H9 (cell line): ENCODE measurements at places on chromosomes 13 and 19.

- no peak for DNase-seq
Observed at GRCh38 chr13:33227927-33228647, 57.5 kb downstream of the STARD13 start.

DNA sequence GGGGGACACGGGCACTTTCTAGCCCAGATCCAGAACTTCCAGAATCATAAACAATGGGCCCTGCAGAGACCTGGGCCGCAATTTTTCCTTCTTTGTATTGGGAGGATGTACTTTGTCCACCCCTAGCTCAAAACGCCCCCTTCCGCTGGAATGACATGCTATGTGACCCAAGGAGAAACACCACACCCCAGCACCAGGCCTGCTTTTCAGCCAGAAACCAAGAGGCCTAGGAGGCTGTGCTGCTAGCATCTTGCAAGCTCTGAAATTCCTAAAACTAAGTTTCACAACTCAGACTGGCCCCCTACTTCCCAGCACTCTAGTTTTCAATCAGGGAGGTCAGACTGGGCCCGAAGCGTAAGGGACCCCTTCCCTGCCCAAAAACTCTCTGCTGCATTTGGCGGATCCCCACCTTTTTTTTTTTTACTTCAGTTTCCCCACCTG is 538 bp downstream of the LSM4 start:
- no peak for DNase-seq

- DNase-seq, result no peak
Observed at GRCh38 chr13:21148557-21149258, 27.6 kb downstream of the SKA3 start.

- no peak for DNase-seq
Observed at GRCh38 chr13:32866921-32867320, 149.3 kb upstream of the KL start.

- DNase-seq, result no peak
Observed at GRCh38 chr13:33918199-33918932, 100.4 kb downstream of the RFC3 start.

- no peak for DNase-seq
Observed at GRCh38 chr13:42834946-42835345, 53.6 kb downstream of the FAM216B start.

- DNase-seq, result no peak
Observed at GRCh38 chr13:22629374-22629773, 551.4 kb upstream of the SGCG start.

DNA sequence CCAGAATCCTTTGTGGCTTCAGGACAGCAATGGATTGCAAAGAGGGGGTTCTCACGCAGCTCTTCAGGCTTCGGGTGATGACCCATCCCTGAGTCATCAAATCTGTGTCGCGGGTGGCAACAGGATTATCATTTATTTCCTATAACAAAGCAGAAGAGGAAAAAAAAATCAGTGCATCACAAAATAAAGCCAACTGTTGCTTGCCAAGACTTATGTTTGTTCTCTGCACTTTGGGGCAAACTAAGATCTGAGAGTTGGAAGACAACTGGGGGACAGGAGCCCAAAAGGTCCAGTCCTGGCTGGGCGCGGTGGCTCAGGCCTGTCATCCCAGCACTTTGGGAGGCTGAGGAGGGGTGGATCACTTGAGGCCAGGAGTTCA is 6.4 kb downstream of the GNA15 start:
- no peak for DNase-seq

DNA sequence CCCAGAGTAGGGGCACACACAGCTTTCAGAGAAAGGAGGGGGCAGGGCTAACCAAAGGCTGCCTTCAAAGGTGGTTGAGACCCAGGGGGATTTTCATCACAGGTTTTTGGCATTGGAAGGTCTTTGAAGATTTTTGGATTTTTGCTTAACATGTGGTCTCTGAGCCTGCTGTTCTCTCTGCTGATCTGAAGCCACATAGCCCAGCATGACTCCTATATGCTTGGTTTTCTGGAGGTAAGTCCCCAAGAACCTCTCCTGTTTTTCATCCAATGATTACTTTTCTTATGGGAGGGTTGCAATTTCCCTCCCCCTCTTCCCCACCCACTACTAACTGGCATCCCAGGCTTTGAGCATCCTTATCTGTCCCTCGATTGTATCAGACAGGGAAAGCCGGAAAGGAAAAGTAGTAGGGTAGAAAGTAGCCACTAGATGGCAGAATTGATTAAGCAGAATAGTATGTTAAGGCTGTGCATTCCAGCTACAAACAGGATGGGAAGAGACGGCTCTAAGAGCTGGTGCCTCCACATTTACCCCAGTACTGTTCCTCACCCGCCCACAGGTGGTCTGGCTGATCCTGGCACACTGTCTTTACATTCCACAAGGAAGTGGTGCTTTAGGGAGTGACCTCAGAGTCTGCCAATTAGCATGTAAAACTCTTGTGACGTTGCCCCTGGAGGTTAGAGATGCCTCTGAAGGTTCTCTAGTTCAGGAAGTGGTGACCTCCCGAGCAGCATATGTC is 218.9 kb upstream of the EDNRB start:
- DNase-seq, result peak; percentile 66

DNA sequence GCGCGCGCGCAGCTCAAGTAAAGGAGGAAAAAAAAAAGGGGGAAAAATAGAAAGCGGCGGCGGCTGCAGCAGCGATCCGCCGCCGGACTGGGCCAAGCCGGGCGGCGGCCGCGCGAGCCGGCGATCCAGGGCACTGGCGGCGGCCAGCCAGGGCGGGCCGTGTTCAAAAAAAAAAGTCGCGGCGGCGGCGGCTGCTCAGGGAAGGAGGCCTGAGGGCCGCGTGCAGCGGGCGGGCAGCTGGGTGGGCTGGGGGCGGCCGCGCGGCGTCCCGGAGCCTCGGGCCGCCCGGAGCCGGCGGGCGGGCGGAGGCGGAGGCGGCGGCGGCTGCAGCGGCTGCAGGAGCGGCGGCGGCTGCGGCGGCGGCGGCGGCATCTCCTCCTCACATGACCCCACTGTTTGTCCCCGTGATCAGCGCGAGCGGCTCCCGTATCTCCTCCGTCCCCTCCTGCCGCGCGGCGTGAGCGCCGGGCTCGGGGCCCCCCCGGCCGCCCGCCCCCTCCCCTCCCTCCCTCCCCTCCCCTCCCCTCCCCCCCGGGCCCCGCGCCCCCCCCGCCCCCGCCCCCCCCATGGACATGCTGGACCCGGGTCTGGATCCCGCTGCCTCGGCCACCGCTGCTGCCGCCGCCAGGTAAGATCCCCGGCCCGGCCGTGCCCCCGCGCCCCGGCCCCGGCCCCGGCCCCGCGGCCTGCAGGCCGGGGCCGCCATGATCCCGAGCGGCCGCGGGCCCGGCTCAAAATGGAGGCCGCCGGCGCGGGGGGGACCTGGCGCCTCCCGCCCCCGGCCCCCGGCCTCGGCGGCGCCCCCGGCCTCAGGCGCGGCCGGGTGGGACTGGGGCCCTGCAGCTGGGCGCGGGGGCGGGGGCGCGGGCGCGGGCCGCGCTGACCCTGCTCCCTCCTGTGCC is at the start of gene USF2:
USF2 (plus strand) TSS at position 427 of the 902 bp plus-strand sequence; CDS start at position 567, 140 bp downstream.
- peak; percentile 65 for DNase-seq

DNA sequence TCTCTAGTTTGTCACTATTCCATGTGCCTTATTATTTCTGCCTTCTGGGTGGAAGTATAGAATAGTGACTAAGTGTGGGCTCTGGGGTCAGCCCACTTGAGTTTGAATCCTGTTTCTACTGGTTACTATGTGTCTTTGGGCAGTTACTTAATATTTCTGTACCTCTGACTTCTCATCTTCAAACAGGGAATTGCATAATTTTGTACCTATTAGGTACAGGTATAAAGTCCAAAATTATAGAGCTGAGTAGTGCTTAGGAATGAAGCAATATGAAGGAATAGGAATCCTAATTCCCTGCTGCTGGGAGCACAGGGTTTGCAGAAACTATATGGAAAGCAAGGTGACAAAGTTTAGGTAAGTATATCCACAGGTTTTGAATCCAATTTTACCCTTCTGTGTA is 564.5 kb downstream of the GPC5 start:
- DNase-seq, result no peak

GRCh38 chr19:40461669-40462221 is 3.8 kb downstream of the BLVRB start:
- DNase-seq, result no peak

GRCh38 chr13:50130123-50130946 is 115.1 kb downstream of the KCNRG start:
- DNase-seq, result peak; percentile 64

GRCh38 chr19:4576016-4576933 is 16.8 kb upstream of the SEMA6B start:
- DNase-seq, result peak; percentile 84

DNA sequence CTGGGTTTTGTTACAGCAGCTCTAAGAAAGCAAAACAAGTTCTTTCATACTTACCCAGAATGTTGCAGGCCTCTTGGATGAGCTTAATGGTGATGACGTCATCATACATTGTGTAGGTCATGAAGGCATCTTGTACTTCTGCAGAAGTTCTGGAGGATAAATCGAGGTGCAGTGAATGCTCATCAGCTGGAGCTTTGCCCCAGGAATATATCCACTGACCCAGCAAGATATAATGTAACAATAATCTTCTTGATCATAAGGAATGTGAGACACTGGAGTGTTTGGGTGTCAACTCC is 63.0 kb downstream of the C13orf42 start:
- DNase-seq, result no peak

DNA sequence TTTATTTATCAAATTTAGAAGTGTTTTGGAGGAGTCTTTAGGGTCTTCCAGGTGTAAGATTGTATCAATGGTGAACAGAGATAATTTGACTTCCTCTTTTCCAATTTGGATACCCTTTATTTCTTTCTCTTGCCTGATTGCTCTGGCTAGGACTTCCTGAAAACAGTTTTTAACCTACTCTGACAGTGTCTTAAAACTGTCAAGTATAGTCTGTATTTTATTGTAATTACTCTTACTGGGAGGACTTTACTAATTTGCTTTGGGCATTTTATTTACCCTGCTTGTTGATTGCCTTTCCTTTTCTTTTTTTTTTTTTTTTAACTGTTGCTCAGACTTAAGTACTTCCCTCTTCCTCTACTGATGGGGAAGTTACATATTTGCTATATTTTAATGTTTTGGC is 81.3 kb downstream of the URI1 start:
- no peak for DNase-seq

DNA sequence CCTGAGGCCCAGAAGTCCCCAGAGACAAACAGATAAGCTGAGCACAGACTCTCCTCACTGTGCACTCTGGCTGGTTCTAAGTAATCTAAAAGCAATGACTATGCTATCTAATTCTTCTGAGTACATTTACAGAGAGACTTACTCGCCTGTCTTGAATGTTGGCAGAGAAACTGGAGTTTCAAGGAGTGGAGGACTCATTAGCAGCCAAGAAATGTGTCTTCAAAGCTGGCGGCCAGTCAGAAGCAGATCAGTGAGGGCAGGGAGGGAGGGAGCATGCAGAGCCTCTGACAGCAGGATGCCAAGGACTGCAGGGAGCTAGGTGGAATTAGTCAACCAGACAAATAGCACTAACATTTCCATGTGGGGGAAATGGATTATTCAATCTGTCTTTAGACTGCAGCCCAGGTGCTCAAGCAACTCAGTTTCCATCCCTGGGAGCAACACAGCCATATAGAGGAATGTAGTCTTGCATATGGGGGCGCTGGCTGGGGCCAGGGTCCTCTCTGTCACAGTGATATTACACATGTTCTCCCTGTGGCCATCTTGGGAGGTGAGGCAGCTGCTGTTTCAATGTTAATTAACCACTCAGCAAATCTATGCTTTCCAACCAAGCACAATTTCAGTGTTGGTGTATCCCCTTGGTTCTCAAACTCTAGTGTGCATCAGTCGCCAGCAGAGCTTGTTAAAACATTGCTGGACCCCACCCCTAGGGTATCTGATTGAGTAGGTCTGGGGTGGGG is 97.9 kb downstream of the CCNA1 start:
- no peak for DNase-seq

DNA sequence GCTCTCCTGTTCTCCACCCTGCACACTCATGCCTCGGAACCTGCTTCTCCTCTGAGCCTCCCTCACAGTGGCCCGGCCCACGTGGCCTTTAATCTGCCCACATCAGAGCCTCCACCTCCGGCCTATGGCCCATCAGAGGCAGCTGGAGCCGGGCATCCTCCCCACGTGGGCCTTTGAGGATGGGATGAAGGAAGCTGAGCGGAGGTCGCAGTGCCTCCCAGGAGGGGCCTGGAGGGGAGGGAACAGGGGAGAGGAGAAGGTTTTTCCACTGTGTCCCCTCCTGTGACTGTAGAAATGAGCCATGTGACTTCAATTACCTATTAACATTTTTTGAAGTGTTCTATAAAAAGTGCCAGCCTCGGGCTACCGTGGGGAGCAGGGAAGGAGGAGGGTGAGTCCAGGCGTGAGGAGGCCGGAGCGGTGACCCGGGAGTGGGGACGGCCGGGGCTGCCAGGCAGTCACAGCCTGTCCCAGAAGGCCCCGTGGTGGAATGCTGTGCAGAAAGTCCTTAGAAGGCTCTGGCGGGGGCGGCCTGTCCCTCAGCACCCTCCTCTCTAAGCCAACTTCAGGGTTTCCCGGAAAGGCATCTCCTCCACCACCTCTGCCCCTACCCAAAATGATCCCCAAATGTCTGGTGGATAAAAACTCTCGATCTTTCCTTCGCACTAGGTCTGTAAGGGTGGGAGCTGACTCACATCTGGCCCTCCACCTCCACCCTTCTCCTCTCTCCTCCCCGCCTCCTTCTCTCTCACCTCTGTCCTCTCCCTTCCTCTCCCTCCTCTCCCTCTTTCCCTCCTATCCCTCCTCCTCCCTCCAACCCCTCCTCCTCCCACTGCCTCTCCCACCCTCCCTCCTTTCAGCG is 24.8 kb upstream of the SLC1A5 start:
- DNase-seq, result no peak

DNA sequence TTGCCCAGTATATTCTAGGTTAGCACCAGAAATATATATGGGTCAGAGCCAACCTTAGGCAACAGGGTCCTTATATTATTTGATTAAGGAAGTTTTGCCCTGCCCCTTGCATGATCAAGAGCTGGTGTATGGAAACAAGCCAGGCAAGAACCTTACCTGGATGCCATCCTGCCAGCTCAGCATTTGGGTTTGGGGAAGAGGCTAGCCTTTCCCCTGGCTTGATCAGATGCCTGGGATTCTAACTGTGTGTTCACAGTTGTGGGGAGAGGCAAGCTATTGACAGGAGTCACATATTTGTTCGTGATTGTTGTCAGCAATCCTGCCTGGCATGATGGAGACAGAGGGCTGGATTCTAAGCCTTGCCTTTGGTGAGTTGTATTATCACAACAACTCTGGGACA is 260.0 kb upstream of the DACH1 start:
- no peak for DNase-seq

- no peak for DNase-seq
Observed at GRCh38 chr13:34039678-34040077, 221.7 kb downstream of the RFC3 start.

- no peak for DNase-seq
Observed at GRCh38 chr19:52646571-52647217, 8.5 kb upstream of the ZNF83 start.

GRCh38 chr13:21576426-21576825 is 27.5 kb downstream of the MICU2 start:
- DNase-seq, result no peak

DNA sequence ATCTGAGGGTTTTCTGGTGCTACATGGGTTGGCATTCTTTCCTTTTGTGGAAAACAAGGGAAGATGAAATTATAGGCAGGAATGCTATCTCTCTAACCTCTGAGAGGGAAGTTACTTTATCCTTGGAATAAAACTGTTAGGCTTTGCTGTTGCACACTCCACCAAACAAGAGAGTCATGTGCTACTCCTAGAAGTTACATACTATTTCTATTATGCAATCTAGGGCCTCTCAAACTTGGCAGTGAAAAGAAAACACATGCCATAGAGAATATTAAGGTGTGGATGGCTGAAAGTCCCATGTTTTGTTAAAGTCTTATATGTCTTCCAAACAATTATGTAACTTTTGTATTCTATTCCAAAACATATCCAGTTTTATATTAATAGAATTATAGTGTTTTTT is 367.9 kb downstream of the SLC7A1 start:
- DNase-seq, result no peak

GRCh38 chr13:100521851-100522617 is 66.6 kb downstream of the GGACT start:
- no peak for DNase-seq
